ENCODE measurements at places on chromosomes 12 and 14.

DNA sequence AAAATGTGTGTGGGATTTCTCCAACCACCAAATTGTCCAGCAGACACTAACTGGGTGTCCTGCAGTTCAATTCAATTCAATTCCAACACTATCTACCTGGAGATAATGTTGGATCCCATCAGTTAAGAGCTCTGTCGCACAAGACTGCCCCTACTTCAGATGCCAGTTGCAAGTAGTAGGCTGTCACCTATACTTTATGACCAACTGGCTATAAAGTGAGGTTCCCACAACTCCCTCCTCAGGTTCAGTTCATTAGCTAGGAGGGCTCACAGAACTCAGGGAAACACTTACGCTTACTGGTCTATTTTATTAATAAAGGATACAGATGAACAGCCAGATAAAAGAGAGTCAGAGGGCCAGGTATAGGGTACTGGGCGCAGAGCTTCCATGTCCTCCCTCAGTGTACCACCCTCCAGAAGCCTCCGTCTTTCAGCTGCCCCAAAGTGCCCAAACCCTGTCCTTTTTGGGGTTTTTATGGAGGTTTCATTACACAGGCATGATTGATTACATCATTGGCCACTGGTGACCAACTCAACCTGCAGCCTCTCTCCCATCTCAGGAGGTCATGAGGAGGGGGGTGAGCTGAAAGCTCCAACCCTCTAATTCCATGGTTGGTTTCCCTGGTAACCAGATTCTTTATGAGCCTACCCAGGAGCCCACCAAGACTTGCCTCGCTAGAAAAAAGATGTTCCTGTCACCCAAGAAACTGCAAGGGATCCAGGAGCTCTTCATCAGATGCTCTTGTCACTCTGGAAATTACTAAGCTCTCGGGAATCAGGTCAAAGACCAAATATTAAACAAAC lies 7.5 kb upstream of the SERPINA5 start:
- peak; percentile 39 for DNase-seq

GRCh38 chr12:57813111-57813970 lies 5.2 kb downstream of the AVIL start:
- DNase-seq, result no peak

- DNase-seq, result no peak
Measured at GRCh38 chr12:71940068-71940467, 1.4 kb downstream of the TPH2 start.

GRCh38 chr14:78974691-78975090 lies 804.5 kb downstream of the NRXN3 start:
- no peak for DNase-seq

GRCh38 chr12:58965568-58965967 lies 45.3 kb upstream of the LRIG3 start:
- DNase-seq, result no peak

DNA sequence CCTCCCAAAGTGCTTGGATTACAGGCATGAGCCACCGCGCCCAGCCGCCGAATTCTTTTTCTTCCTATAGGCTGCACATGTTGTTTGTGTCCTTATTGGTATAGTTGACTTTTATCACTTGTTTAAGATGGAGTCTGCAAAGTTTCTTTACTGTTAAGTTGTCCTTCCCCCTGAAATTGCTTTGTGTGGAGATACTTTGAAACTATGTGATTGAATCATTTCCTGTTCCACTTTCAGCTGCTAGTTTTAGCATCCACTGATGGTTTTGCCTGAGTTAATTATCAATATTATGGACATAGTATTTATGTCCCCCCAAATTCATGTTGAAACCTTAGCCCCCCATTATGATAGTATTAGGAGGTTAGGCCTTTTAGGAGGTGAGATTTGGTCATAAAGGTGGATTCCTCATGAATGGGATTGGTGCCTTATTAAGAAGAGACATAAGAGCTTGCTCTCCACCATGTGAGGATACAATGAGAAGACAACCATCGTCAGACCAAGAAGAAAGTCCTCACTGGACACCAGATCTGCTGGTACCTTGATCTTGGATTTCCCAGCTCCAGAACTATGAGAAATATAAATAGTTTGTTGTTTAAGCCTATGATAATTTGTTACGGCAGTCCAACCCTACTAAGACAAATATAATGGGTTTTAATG lies 34.9 kb downstream of the PPHLN1 start:
- DNase-seq, result no peak

DNA sequence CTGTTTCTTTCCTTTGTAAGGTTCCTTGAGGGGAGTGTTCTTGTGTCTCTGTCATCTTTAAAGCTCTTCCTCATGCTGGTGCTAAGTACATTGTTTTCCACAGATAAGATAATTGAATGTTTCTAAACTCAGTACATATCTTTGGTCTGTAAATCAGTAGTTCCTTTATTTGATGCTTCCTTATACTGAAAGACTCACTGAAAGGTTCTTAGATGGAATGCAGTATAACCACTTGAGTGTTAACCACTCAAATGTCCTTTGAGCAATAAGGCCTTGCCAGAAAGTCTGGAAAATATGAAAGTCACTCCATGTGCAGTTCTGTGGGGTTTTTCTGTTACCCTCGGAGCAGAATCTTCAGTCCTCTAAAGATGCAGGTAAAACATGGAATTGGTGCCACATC lies 23.0 kb upstream of the RNU6-8 start:
- no peak for DNase-seq

DNA sequence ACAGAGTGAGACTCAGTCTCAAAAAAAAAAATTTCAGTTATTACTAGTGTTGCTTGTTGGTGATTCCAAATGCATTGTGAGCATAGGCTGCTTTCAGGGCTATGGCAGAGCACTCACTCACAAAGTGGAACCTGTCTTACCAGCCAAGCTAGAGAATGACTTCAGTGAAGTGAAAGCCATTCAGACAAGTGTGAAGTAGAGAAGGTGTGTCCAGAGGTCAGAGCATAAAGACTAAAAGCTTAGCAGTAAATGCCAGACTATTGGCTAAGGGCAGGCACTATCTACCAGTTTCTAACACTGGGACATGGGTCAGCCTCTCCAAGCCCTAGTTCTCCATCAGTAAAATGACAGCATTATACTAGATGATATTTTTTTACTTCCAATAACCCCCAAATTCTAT lies 12.7 kb downstream of the PPP1R36 start:
- no peak for DNase-seq
